ENCODE measurements at places on chromosomes 4 and X.

- DNase-seq: no peak
These were observed 1049.8 kb upstream of the GRIA3 start for GRCh38 chrX:122134291-122134690.

- DNase-seq: no peak
These were observed 154.2 kb downstream of the TEX11 start for GRCh38 chrX:70754169-70754848.

DNA sequence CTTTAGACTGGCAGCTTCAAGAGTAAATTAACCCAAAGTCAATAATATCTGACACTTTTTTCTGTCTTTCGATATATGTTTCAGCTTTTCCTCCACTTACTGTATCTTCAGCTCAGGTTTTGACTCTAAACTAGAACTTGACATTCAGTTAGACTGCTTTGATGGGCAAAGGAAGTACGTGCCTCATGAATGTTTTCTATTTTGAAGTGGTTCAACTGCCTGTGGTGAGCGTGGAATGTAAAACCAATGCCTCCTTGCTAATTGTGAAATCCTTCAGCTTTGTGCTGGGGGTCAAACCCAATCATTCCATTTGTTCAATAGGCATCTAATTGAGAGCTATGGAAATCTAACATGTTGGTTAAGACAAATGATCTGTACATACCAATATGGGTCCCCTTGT is 857.0 kb upstream of the HTR2C start:
- DNase-seq: no peak

DNA sequence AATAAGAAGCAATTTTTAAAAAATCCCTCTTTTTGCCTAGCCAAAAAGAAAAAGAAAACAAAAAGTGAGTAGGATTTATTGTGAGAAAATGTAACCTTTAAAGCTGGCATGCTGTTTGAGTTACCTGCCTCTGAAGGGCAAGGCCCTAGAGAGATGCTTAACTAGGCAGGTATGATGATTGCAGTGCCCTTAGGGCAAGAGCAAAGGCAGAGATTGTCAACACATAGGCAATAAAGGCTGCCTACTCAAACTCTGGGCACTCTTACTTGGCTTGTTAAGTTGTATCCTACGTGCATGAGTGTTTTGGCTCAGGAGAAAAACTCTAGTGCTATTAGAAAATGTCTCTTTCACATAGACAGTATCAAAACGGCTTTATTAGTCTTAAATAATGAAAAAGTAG is 306.0 kb downstream of the RPA4 start:
- DNase-seq: no peak
